ENCODE measurements at places on chromosomes 12 and 14.

- no peak for DNase-seq
These were observed 14.7 kb upstream of the SLC25A3 start for GRCh38 chr12:98578821-98579220.

- no peak for DNase-seq
These were observed 966.6 kb upstream of the SEL1L start for GRCh38 chr14:82500222-82500621.

GRCh38 chr12:97005646-97006045 is 98.6 kb downstream of the NEDD1 start:
- DNase-seq = no peak

GRCh38 chr14:94501588-94502516 is 7.4 kb downstream of the SERPINA12 start:
- DNase-seq = no peak

GRCh38 chr12:52566847-52567291 is 6.8 kb downstream of the KRT74 start:
- no peak for DNase-seq

- DNase-seq = no peak
These were observed 12.8 kb upstream of the GPX2 start for GRCh38 chr14:64955297-64955696.

- no peak for DNase-seq
These were observed 32.7 kb upstream of the SDR39U1 start for GRCh38 chr14:24475261-24475660.

DNA sequence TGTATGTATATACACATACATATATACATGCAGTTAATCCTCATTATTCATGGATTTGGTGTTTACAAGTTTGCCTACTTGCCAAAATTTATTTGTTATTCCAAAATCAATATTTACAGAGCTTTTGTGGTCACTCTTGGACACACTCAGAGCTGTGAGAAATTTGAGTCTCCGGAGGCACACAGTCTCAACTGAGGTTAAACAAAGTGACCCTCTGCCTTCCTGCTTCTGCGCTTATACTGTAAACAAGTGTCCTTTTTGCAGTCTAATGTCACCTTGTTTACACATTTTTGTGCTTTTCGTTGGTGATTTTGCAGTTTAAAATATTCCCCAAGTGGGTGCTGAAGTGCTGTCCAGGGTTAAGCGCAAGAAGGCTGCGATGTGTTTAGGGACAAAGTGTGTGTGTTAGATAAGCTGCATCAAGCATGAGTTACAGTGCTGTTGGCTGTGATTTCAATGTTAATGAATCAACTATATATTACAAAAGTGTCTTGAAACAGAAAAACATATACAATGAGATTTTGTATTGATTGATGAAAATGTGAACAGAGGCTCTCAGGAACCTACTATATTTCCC is 13.1 kb upstream of the LTA4H start:
- DNase-seq = no peak

GRCh38 chr12:120574106-120574505 is 7.1 kb downstream of the POP5 start:
- no peak for DNase-seq

DNA sequence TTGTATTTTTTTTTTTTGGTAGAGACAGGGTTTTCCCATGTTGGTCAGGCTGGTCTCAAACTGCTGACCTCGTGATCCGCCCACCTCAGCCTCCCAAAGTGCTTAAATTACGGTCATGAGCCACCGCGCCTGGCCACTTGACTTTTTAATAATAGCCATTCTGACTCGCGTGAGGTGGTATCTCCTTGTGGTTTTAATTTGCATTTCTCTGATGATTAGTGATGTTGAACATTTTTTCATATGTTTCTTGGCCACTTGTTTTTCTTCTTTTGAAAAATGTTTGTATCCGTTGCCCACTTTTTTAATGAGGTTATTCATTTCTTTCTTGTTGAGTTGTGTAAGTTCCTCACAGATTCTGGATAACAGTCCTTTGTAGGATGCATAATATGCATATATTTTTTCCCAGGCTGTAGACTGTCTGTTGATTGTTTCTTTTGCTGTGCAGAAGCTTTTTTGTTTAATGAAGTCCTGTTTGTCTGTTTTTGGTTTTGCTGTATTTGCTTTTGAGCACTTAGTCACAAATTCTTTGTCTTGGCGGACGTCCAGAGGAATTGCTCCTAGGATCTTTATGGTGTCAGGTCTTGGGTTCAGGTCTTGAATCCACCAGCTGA is 10.3 kb upstream of the PGAM5 start:
- no peak for DNase-seq

GRCh38 chr12:109105176-109105575 is 7.8 kb downstream of the UNG start:
- no peak for DNase-seq

- no peak for DNase-seq
These were observed 570.1 kb downstream of the FSCB start for GRCh38 chr14:43937001-43937400.

GRCh38 chr12:13769966-13770365 is 211.4 kb downstream of the GRIN2B start:
- DNase-seq = no peak

DNA sequence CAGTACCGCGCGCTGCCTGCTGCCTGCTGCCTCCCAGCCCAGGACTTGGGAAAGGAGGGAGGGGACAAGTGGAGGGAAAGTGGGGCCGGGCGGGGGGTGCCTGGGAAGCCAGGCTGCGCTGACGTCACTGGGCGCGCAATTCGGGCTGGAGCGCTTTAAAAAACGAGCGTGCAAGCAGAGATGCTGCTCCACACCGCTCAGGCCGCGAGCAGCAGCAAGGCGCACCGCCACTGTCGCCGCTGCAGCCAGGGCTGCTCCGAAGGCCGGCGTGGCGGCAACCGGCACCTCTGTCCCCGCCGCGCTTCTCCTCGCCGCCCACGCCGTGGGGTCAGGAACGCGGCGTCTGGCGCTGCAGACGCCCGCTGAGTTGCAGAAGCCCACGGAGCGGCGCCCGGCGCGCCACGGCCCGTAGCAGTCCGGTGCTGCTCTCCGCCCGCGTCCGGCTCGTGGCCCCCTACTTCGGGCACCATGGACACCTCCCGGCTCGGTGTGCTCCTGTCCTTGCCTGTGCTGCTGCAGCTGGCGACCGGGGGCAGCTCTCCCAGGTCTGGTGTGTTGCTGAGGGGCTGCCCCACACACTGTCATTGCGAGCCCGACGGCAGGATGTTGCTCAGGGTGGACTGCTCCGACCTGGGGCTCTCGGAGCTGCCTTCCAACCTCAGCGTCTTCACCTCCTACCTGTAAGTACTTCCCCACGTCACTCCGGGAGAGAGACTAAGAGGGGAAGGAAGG is at the start of gene LGR5:
TSS of gene LGR5 (plus strand) at position 186 of the 732 bp plus-strand sequence. CDS start at position 469, 283 bp downstream.
- peak; percentile 63 for DNase-seq

GRCh38 chr14:89900802-89901201 is 53.7 kb downstream of the EFCAB11 start:
- no peak for DNase-seq

- no peak for DNase-seq
These were observed 324.1 kb upstream of the FLRT2 start for GRCh38 chr14:85205875-85206274.

GRCh38 chr12:87827638-87828264 is 201.4 kb downstream of the C12orf50 start:
- no peak for DNase-seq

GRCh38 chr14:97379091-97379531 is 581.9 kb downstream of the VRK1 start:
- no peak for DNase-seq

DNA sequence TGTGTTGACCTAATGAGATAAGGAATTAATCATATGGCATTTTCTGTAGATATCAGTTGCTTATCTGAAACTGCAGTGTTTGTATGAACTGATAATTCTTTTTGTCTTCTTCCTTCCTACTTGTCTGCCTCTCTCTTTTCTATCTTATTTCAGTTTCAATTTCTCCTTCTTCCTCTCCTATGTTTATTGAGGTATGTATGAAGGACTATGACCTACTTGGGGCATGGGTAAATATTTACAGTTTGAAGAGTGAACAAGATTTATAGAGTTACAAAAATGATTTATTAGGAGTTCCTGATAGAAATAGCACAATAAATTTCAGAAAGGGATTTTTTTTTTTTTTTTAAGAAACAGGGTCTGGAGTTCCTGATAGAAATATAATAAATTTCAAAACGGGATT is 88.7 kb upstream of the MUCL1 start:
- no peak for DNase-seq

DNA sequence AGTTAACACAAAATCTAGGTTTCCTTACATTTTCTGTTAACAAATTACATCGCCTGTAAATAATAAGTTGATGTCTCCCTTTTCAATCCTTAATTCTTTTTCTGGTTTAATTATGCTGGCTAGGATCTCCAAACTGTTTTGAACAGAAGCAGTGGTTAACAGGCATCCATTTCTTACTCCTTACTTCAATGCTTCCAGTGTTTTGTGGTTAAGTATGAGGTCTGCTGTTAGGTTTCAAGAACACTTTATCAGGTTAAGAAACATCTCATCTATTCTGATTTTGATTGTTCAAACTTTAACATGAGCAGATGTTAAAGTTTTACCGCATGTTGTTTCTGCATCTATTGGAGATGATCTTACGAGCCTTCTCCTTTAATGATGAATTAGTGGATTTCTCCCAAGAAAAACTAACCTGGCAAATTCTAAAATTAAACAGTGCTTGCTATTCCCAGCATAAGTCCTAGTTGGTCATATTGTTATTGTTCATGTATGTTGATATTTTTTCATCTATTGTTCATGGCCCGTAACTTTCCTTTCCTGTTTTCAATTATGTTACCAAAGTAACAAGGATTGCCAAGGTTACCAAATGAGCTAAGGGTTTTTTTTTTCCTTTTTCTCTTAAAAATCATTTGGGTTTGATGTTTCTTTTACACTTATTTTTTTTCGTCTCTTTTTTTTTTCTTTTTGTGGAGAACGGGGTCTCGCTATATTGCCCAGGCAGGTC is 33.4 kb downstream of the POLE start:
- no peak for DNase-seq

DNA sequence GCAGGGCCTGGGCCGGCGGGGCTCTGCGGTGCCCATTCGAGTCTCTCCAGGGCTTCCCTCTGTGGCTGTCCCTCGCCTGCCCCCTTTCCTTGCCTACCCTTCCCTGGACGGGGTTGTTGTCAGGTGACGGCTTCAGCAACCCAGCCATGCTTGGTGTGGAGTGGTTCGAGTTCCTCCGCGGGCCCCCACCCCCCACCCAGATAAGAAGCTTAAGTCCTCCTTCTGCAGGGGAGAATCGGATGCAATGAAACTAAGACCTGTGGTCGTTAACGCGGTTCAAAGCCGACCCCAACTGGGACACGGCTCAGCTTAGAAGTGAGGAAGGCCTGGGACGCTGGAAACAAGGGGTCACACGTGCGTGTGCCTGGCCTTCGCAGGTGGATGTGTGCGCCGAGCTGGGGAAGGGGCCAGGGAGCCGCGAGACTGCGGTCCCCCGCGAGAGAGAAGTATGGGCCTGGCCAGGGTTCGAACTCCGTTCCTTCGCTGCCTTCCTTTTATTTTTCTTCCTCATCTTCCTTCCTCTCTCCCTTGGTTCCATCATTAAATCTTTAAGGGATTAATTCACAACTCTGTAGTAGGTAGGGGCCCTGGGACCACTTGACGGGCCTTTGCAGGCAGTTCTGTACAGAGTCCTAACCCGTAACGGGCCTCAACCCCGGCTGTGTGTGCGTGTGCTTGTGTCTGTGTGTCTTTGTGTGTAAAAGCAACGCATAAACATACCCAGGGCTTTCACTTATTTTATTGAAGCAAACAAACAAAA is 3.5 kb downstream of the TTC6 start:
- no peak for DNase-seq

DNA sequence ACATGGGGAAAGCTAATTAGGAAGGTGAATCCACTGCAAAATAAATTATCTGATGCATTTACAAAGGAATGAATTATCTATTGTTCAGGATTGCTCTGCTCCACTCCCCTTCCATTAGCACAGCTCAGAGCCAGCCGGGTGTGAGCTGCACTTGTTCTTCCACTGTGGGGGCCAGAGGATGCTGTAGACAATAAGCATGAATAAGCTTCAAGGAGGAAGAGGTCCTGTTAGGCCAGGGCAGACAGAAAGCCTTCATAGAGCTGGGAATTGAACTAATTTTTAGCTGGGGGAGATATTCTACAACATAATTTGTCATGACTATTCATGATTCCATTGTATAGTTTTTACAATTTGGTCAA is 137.6 kb upstream of the MAX start:
- no peak for DNase-seq

GRCh38 chr12:32098112-32098511 is 8.5 kb upstream of the BICD1 start:
- no peak for DNase-seq

DNA sequence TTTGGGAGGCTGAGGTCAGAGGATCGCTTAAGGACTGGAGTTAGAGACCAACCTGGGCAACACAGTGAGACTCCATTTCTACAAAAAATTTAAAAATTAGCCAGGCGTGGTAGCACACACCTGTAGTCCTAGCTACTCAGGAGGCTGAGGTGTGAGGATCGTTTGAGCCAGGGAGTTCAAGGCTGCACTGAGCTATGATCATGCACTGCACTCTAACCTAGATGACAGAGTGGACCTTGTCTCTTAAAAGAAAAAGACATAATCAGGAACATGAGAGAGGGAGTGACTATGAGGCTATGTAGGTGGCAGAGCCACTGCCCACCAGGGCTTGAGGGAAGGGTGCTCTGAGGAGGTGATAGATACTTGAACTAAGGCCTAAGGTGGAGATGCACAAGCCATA is 49.2 kb upstream of the PLXNC1 start:
- no peak for DNase-seq

DNA sequence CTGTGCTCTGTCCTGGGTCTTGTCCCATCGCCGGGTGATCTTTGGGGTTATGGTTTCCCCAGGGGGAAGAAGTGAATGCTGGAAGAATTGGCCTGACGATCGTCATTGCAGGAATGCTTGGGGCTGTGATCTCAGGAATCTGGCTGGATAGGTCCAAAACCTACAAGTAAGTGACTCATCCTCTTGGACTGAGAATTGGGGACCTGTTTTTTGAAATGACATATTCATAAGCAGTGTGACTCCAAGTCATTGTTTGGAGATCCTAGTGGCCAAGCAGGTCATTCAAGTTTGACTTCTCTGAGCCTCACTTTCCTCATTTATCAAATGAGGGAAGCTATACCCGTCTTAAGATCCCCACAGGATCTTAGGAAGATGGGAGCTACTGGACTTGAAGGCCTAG is 25.8 kb downstream of the ERG28 start:
- DNase-seq = no peak

DNA sequence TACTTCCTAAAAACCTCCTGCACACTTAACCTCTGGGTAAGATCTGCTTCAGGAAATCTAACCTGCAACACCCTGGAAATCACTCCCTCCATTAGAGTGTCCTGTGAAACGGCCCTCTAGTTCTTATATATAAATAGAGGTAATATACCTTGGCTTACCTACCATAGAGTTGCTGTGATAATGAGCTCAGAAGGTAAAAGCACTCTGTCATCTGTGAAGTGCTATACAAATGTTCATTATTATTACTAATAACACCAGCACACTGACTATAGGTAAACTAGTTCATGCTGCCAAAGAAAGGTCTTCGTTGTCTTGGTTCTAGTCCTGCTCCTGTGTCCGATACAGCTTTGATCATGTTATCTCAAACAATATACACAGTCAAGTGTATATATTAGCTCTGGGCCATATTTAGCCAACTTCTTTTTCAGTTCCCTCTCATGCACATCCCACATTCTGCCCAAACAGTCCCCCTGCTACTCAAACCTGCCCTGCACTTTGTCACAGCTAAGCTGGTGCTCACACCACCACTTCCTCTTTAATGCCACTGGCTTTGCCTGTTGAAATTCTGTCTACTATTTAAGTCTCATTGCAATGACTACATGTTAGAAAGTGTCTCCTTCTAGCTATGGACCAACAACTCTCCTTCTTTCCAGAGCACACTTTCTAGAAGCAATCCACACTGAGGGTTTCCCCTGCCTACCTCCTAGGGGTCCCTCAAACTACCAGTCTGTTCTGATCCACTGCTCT is 5.1 kb downstream of the E2F7 start:
- DNase-seq = no peak

- peak; percentile 18 for DNase-seq
These were observed 45.4 kb downstream of the DCAF5 start for GRCh38 chr14:69107407-69108003.
